Keratinocyte (primary cell): ENCODE measurements at places on chromosomes 4 and X.

GRCh38 chrX:55523356-55523755 is 33.7 kb upstream of the USP51 start:
- no peak for DNase-seq

DNA sequence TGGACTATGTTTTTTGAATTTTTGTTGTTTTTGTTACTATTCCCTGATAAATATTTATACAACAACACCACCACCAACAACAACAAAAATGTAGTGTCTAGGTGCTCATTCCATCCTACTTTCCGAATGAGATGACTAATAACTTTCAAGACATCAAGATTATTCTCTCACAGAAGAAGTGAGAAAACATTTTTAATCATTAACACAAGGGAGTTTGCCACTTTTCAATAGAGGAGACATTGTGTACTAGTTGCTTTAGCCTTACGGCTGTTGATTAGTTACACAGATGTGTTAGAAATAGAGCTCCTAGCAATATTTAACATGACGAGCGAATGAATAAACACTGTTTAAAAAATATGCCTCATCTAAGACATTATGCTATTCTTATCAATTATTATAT is 898.8 kb downstream of the C4orf33 start:
- no peak for DNase-seq

DNA sequence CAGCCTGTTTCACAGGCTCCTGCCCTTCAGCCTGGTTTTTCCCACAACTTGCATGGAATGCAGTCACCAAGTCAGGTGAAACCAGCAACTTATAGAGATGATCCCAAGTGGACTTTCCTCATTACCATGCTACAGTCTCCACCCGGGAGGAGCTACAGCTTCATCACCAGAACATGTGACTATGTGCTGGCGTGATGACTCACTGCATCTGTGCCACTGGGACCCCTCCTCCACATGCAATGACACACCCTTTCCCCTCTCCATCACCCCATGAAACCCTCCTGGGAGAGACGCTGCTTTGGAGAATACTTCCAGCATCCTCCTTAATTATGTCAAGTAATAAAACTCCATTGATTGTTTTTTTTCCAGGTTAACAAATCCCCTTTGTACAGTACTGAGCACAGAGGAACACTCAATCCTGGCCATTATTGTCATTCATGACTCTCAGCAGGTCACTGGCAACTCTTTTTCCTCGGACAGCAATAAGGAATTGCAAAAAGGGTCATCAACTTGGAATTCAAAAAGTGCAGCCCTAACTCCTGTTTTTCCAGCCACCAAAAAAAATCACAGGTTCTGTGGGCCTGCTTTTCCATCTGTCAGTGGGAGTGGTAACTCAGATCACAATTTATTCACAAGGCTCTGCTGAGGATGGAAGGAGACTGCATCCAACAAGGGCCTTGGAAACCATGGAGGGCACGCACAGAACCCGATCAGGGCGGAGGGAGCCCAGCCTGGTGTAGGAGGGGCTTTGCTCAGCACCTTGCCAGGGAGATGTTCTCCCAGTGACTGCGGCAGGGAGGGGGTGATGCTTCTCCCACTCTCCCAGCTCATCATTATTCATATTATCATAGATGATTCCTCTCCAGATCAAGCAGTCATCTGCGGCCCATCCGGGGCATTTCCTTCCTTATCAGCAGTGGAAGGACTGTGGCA is 17.4 kb downstream of the QDPR start:
- peak; percentile 33 for DNase-seq

DNA sequence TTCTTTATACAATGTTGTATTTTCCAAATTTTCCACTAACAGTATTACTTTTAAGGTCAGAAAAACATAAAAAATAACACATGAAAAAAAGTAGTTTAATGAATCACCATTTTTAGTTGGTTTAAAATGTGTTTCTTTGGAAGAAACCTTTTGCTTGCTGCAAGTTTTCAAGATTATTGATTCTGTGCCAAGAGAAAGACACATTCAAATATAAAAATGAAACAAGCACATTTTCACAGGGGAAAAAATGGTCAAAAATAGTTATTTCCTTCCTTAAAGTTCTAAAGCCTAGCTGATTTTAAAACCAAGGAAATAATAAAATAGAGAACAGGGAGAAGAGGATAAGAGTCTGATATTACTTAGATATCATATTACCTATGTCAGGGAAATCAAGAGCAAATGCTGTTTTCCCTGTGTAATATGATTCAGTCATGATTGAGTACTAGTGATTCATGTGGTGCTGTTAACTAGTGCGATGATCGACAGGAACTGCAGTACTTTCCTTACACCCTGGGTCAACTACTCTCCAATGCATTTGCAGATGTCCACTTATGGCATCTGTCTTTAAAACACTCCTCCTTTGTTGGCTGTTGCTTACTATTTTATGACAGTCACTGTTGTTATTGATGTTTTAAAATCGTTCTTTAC is 103.8 kb downstream of the CAMK2D start:
- no peak for DNase-seq

- no peak for DNase-seq
Observed at GRCh38 chr4:168741281-168742173, 244.7 kb downstream of the PALLD start.

GRCh38 chrX:9503261-9503660 is 38.4 kb downstream of the TBL1X start:
- no peak for DNase-seq

- DNase-seq, result no peak
Observed at GRCh38 chrX:128599632-128600031, 547.4 kb upstream of the ACTRT1 start.

GRCh38 chr4:5716391-5716790 is 5.4 kb downstream of the EVC start:
- no peak for DNase-seq

- DNase-seq, result no peak
Observed at GRCh38 chr4:151801547-151802516, 41.0 kb upstream of the GATB start.

DNA sequence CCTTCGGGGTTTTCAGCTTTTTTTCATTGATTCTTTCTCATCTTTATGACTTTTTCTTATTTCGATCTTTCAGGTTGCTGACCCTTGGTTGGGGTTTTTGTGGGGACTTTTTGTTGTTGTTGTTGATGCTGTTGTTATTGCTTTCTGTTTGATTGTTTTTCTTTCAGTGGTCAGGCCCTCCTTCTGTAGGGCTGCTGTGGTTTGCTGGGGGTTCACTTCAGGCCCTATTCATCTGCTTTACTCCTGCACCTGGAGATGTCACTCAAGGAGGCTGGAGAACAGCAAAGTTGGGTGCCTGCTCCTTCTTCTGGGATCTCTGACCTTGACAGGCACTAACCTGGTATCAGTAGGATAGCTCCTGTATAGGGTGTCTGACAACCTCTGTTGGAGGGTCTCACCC is 39.9 kb upstream of the PCDH18 start:
- DNase-seq, result no peak

GRCh38 chr4:749698-750666 is 44.4 kb downstream of the PCGF3 start:
- no peak for DNase-seq

- DNase-seq, result no peak
Observed at GRCh38 chr4:73170518-73171198, 87.9 kb downstream of the ANKRD17 start.

DNA sequence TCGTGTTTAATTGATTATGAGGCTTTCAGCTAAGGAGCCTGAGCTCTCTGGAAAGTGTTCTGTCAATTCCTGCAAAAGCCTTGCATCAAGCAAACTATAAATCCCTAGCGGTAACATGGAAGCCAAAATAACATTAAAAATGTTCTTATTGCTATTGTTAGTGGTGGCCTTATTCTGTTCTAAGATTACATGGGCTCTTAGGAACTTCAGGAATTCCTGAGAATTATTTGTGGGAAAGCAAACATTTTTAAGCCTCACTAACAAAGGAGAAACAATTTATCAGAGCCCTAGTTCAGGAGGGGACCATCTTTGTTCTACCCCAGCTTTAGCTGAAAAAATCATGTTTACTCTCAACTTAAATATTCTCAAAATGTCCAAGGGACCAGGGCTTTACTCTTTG is 119.6 kb downstream of the PAPSS1 start:
- no peak for DNase-seq

DNA sequence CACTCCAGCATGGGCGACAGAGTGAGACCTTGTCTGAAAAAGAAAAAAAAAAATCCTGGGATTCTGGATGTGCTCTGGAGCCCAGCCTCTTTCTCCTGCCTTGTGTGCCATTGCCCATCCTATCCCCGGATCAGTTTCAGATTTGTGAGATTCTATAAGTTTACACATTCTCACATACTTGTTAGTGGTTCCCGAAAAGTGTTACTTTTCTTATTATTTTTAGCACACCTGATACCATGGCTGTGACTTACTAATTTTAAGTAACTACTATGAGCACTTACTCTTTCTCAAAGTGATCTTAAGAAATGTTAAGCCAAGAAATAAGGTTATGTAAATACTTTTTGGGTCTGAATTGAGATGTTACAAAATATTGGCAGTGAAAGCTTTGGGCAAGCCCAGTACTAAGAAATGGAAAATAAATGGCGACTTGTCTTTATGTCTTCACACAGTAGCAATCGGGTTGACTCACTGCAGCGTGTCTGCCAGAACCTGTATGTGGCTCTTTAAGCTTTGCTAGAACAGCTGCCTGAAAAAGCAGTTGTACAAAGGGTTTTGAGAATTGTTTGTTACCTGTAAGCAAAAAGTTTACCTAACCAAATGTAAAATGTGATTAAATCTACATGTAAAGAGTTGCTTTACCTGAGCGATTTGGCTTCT is 118.7 kb downstream of the KLHL8 start:
- no peak for DNase-seq

DNA sequence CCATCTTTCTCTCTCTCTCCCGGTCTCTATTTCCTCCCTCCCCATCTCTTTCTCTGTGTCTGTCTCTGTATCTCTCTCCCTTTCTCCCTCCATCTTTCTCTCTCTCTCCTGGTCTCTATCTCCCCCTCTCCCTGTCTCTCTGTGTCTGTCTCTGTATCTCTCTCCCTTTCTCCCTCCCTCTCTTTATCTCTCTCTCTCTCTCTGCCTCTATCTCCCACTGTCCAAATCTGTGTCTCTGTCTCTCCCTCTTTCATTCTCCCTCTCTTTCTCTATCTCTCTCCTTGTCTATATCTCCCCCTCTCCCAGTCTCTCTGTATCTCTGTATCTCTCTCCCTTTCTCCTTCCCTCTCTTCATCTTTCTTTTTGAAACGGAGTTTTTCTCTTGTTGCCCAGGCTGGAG is 23.6 kb downstream of the IL3RA start:
- no peak for DNase-seq

DNA sequence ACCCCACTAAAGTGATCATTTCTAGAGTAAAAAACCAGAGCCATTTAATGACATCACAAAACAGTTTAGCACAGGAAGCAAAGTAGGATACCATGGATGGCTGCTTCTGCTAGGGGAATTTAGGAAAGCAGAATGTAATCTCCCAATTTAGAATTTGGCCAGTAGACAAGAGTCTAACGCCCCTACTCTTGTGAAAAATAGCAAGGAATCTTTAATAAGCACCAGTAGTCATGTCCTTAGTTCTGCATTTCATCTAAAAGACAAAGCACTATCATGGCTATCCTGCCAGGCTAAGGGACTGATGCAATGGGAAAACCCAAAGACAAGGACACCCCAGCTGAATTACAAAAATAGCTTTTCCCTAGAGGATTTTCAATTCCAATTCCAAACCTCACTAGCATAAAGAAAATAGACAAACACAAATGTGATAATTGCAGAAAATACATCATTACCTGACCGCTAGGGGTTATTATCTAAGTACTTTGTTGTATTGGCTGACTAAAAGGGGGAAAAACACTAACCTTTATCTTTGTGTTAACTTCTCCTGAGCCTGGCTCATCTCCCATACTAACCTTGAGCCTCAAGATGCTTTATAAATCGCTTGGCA is 2.6 kb upstream of the AMMECR1 start:
- DNase-seq, result no peak

GRCh38 chrX:10722851-10723250 is 102.5 kb upstream of the MID1 start:
- DNase-seq, result peak; percentile 9

- DNase-seq, result no peak
Observed at GRCh38 chr4:14607001-14607400, 395.3 kb upstream of the CPEB2 start.

DNA sequence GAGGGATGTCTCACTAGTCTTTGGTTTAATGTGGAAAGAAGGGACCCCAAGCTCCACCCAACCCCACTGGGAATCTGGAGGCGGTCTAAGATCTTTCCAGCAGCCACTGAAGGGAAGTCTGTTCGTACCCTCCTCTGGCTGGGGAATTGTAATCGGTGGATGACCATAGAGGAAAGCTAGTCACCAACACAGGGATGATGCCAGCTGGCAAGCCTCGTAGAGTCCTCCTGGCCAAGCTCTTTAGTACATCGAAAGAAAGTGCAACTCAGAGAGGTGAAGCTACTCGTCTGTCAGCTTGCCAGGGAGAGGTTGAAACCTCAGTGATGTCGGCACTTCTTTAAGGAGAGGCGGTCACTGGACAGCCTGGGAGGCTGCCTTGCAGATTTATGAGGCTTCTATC is 58.7 kb downstream of the MAMLD1 start:
- DNase-seq, result no peak

DNA sequence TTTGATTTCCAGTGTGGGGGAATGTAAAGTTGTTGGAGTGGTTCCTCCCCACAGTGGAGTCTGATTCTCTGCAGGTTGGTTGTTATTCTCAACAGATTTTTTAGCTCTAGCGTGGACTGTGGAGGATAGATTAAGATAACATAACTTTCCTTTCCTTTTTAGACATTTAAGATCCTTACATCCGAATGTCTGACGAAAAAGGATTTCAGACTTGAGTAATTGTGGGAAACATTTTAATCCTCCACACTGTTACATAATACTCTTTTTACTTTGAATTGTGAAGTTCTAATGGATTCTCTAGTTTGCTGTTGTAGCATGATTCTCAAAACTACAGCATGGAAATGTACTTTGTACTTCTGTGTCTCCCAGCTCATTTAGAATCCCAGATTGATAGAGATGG is 107.8 kb downstream of the ARHGAP10 start:
- DNase-seq, result no peak

DNA sequence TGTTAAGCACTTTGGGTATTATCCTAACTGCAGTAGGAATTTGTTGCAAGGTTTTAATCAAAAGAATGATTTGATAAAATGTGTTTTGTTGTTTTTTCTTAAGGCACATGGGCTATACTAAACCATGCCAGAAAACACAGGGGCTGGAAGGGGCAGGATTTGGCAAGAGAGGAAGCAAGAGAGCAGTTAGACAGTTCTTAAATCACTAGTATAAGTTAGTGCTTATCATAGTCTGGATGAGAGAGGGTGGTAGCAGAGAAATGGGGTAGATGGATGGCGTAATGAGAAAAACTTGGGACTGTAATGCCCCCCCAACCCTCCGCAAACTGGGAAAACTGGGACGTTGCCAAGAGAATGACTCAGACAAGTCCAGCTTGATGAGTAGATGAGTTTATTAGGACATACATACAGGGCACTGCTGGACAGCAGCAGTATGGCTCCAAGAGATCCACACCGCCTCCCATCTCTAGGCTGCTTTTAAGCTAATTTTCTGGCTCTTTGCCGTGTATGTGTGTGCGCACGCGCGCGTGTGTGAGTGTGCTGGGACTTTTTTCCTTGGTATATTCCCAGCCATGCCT is 151.5 kb downstream of the PDLIM5 start:
- no peak for DNase-seq

GRCh38 chr4:154854362-154854761 is 73.3 kb downstream of the RBM46 start:
- no peak for DNase-seq
